ENCODE measurements at places on chromosomes 5 and 9.

DNA sequence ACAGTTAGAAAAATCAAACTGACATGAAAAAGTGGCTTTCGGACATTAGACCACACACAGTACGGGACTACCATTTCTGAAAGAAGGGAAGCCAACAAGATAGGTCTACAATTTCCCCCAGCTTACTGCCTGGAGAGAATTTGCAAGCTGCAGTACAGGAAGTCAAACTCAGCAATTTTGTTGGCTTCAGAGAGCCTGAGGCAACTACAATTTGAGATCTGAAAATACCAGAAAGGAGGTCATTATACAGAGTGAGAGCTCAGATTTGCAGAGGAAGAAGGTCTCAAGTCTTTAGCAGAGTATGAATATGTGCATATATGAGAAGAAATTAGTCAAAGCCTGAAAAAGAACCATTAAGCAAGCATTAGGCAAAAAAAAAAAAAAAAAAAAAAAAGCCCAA, 83.0 kb downstream of the OXCT1 start:
- DNase-seq, result no peak

GRCh38 chr9:74463825-74464224, 33.3 kb upstream of the RORB start:
- no peak for DNase-seq

DNA sequence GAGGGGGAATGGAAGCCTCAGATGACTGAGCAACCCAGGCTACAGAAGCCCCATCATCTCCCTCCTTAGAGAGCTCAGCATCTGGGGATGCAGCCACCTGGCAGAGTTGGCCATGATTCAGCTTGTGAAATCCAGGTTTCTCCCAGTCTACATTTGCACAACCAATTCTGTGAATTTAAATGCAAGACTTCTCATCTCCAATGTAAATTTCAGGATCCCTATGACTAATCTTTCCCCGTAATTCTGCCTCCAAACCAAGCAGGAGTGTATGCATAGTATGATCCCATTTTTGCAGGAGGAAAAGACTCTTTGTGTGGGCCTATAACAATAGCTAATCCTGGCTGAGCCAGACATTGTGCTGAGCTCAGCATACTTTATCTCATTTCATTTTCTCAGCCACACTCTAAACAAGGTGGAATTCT, 59.6 kb upstream of the IL17B start:
- no peak for DNase-seq

GRCh38 chr5:170278611-170279458, 18.7 kb downstream of the LCP2 start:
- DNase-seq, result no peak

DNA sequence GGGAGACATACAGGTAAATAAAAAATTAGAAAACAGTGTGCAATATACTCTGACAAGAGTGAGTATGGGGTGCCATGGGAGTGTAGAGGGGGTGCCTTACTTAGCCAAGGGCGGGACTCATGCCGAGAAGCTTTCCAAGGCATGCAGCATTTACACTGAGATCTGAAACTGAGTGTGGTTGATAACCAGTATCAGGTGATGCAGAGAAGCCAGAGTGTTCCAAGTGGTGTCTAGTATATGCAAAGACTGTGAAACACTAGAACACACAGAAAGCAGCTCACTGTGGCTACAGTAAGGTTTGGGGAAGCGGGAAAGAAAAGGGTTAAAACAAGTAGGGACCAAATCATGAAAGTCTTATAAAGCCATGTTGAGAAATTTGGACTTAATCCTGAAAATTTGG, 30.5 kb upstream of the ERBIN start:
- DNase-seq, result no peak

DNA sequence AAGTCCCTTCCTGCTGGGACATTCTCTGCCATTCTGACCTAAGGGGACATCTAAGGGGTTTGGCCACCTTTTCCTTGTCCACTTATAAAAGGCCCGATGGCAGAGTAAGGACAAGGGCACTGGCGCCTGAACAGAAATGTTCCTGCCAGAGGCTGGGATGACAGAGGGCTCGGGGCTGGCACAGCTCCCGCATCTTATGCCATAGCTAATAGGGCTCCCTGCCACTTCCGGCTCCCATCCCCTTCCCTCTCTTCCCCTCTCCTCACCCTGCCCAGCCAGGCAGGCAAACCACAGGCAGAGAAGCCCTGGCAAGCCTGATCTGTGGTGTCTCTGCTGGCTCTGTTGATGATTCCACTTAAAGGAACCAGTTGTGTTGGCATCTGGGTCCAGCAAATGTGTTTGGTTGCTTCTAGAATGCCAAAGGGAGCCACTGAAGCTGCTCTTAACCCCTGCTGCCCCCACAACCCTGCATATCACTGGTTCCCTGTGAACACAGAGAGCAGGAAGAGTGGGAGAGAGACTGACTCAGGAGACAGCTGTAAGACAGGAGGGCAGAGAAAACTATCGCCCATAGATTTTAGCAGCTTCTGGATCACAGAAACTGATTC, 18.4 kb upstream of the ADRA1B start:
- no peak for DNase-seq

- no peak for DNase-seq
These were observed 115.5 kb downstream of the SLC12A2 start for GRCh38 chr5:128199104-128199503.

GRCh38 chr5:158100373-158100888, 241.5 kb upstream of the CLINT1 start:
- no peak for DNase-seq

DNA sequence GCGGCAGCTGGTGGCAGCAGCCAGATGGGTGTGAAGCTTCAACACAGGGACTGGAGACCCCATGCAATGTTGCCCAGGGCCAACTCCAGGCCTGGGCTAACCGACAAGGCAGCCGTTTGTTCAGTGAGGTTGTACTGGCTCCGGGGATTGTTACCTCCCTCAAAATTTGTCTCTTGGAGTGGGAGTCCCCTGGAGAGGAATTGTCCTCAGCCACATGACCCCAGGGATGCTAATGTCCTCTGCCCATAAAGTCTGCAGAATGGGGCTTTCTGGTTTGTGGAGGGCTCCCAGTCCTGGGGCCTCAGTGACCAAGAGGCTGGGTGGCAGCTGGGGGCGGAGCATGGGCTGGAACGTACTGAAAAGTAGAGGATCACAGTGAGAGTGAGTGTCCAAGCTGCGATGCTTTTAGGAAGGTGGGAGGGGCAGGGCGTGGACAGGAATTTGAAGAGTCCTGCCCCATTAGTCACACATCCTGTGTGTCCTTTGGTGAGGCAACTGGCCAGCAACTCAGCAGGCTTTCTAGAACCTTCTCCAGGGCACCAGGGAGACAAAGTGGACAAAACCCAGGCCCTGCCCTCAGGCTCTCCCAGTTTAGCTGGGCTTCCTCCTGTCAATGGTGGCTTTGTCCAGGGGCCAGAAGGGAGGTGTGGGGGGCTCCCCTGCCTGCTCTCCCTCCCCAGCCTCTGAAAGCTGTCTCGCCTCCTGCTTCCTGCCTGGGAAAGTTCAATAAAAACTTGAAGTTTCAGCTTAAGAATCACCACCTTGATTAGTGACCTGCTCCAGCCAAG, 114.0 kb downstream of the NSG2 start:
- no peak for DNase-seq

DNA sequence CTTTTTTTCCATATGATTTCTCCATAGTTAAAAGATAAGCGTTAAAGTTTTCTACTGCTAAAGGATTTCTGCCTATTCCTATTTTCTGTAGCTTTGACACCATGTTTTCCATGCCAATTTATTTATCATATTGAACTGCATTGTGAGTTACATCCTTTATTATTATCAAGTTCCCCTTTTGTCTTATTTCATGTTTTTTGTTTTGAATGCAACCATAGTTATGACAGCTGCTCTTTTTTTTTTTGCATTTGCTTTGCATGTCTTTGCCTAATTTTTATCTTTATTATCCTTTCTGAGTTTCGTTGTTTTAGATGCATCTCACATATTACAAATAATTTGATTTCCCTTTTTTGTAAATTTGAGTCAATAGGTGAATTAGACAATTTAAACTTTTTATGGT, 161.5 kb downstream of the DEPDC1B start:
- no peak for DNase-seq

DNA sequence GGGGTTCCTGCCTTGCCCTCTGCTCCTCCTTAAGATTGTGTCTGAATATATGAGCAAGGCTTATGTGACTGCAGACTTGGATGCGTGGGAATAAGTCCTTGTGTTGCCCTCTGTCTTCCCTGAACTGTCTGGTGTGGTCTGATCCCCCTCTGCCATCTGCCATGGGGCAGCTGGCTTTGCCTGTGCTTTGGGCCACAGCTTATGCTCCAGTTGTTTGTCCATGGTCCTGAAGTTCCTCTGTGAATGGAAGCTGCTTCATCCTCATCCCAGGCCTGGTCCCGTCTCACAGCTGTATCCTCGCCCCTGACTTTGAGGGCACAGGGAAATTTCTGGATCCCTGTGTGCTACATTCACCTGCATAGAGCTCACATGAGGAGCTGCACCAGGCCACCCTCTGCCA, 14.7 kb downstream of the IL31RA start:
- no peak for DNase-seq

- DNase-seq, result no peak
These were observed 17.8 kb downstream of the DIMT1 start for GRCh38 chr5:62385816-62386400.

GRCh38 chr9:83633676-83634075, 10.7 kb downstream of the IDNK start:
- DNase-seq, result no peak

DNA sequence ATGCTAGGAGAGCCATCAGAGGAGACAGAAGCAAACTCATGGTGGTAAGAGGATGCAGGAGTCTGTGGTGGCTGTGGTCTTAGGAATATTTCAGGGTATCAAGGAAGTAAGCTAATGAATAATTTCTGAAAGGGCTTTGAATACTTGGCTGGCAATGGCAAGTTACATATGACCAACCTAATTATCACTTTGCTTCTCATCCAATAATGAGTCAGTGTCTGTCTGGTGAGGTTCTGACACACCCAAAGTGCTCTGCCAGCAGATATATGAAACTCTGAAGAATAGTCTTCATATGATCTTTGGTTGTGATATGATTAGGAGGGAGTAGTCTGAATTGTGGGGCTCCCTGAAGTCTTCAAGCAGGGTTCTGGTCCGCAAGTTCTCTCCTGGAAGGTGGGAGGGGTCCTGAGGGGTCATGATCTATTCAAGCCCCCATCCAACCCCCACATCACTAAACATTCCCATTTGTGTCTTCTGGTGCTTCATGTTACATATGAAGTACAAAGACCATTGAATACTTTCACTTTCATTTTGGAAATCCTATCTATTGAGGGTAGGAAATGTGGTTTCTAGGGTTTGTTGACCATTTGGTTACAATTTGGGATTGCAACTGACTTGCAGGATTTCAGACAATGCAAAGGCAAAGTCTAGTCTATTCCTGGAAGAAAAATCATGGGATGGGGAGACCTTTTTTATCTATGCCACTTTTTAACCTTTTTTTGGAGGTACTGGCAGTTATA, 199.9 kb upstream of the CDKN2B start:
- DNase-seq, result no peak

DNA sequence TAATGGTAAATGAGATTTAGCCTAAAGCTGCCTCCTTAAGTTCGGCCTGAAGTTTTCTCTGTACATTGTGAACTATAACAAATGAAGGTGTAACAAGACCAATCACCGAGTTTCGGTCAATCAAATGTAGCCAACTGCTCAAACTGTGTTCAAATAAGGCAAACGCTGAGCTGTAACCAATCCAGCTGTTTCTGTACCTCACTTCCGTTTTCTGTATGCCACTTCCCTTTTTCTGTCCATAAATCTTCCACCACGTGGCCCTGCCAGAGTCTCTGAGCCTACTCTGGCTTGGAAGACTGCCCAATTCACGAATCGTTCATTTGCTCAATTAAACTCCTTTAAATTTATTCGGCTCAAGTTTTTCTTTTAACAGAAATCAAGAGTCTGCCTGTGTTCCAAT, 193.5 kb upstream of the KLF9 start:
- no peak for DNase-seq

DNA sequence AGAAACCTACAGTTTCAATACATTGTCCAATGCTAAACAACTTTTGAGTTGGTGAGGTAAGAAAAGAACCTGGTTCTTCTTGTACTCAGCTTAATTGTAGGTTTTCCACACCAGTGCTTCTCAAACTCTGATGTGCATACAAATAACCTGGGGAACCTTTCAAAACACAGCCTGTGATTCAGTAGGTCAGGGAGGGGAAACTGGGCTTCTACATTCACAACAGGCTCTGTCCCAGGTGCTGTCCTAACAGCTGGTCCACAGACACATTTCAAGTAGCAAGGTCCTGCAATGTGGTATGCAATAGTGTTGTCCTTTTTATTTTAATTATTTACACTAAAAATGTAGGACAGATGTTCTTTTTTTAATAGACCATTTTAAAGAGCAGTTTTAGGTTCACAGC, 47.4 kb upstream of the SNCAIP start:
- DNase-seq, result no peak

DNA sequence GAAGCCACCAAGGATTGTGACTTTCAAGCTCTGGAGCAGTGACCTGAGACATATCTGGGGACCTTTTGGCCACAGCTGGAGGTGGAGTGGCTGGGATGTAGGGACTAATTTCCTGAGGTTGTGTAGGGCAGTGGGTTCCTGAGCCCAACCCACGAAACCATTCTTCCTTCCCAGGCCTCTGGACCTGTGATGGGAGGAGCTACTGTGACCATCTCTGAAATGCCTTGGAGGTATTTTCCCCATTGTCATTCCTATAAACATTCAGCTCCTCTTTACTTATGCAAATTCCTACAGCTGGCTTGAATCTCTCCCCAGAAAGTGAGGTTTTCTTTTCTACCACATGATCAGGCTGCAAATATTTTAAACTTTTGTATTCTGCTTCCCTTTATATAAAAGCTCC, 172.6 kb downstream of the TUSC1 start:
- DNase-seq, result no peak

DNA sequence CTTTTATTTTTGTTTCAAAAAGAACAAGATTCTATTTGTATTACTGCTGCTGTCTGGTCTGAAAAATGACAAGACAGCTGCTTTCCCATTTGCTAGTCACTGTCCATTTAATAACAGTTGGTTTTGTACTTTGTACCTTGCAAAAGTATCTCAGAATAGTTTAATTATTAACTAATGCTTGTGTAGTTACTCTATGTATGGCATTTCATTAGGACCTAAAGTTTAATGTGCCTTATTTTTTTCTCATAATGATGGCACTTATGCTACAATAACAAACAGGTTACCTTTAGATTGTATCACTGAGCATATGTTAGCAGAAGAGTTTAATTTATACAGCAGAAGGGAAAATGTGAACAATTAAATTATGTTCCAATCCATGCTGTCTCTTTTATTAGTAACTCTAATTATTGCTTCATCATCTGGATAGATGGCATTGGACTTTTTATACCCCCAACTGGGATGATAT, 134.2 kb downstream of the CDH10 start:
- no peak for DNase-seq
